ENCODE measurements at places on chromosomes 2 and 18.

DNA sequence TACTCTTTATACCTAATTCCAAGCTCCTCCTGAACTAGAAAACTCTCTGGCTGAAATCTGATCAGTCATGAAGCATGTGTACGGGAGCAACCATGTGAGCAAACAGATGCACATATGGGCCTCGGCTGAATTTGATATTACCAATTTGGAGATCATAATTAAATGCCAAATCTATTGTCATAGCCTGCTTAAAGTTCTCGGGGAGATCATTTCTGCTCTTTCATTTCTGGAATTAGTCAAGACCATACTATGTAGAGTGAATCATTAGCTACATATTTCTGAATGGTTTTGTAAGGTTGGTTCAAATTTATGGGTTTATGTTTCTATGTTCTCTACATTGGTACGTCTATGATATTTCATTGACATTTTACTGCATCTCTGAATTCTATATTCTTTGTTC, 205.5 kb downstream of the UBE2E3 start:
- DNase-seq, result no peak

DNA sequence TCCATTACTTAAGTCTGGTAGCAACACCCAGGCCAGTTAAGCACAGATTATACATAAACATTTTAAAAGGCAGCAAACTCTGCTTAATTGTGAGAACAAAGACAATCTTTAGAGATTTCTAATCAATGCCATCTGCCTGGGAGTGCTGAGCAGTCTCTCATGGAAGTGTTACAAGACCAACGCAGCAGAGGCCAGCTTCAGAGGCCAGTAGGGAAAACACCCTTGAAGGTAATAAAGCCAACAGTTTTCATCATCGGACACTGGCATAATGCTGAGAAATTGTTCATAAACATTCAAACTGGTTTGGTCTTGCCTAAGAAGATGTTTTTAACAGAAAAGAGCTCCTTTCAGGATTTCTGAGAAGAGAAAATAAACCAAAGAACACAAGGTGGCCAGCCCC, 35.0 kb downstream of the EPB41L3 start:
- no peak for DNase-seq

DNA sequence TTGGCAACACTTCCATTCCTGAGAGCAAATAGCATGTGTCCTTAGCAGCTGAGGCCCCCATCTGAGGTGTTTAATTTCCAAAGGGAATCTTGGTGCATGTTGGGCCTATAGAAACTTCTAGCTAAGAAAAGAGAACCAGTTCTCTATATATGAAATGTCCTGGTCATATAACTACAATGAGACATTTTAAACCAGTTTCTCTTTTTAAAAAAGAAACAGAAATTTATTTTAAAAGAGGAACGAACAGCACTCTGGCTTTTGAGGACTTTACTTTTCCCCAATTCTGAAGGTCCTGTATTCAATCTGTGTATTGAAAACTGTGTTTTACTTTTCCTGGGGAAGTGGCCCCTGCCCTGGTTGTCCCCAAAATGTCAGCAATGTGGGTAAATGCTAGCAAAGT, 309.5 kb upstream of the STON1 start:
- DNase-seq, result no peak

DNA sequence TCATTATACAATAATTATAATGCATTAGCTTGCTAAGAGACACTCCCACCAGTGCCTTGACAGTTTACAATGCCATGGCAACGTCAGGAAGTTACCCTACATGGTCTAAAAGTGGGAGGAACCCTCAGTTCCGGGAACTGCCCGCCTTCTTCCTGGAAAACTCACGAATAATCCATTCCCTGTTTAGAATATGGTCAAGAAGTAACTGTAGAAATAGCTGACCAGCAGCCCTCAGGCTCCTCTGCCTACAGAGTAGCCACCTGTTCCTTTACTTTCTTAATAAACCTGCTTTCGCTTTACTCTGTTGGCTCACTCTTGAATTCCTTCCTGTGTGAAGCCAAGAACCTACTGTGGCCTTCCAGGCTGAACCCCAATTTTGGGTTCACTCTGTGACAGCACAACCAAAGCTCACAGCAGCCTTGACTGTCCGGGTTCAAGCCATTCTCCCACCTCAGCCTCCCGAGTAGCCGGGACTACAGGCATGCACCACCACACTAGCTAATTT, 20.0 kb upstream of the PTPN2 start:
- no peak for DNase-seq

DNA sequence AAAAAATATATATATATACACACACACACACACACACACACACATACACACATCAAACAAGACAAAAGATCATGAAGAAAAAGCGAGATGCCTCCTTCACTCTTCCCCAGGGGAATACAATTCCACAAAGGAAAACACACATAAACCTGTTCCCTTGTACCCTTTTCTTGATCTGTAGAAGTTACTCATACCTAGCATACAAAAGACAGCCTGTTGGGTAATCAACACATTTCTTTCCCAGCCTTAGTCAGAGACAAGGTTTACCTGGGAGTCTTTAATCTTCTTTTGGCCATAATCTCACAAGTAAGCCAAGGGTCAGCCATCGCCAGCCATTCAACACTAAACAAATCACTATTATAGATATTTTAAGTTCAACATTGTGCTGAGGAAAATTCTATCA, 407.0 kb downstream of the SUCLG1 start:
- DNase-seq, result no peak

DNA sequence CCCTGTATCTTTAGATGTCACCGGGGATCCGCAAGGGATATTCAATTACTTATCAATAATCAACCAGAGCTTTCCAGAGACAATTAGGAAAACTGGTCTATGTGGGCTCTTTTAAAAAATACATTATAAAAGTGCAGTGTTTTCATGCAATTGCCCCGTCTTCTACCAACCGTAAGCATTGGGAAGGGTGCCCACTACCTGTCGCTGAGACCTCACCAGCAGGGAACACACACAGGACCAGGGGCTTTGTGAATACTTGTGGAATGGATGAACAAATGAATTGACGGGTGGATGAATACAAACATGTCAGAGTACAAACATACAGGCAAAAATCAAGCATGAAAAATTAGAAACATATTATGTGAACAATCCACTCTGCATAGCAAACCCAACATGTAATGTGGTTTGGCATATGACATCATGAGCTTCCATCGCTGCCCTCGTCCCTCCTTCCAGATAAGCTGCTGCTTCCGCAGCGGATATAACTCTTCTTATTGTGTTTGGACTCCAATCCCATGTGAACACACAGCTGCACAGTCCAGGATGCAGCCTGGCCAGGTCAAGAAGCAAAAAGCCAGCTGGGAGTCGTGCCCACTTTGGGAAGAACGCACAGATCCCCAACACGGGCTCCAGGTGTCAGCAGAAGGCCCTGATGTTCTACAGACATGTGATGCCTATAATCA, 5.3 kb downstream of the FHL2 start:
- DNase-seq, result no peak

- DNase-seq, result no peak
Measured at GRCh38 chr2:14524041-14524802, 108.3 kb upstream of the LRATD1 start.

GRCh38 chr2:195859513-195859912, 202.5 kb downstream of the SLC39A10 start:
- no peak for DNase-seq

DNA sequence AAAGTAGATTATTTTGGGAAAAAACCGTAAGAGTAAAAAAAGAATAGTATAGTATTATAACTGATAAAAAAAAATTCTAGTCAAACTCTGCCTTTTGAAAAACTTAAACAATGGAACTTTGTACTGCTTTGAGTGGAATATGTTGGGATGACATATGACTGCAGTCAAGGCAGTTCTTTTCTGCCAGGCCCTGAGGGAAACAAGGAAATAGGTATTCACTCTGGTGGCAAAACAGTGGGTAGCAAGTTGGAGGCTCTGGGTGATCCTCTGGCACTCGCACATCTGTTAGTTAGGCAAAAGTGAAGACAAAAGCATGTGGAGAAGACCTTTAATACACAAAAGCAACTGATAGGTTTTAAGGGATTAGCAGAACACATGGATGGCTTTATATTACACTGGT, 102.2 kb downstream of the ARHGEF33 start:
- no peak for DNase-seq

GRCh38 chr18:76963936-76964335, 141.6 kb downstream of the ZNF236 start:
- no peak for DNase-seq

DNA sequence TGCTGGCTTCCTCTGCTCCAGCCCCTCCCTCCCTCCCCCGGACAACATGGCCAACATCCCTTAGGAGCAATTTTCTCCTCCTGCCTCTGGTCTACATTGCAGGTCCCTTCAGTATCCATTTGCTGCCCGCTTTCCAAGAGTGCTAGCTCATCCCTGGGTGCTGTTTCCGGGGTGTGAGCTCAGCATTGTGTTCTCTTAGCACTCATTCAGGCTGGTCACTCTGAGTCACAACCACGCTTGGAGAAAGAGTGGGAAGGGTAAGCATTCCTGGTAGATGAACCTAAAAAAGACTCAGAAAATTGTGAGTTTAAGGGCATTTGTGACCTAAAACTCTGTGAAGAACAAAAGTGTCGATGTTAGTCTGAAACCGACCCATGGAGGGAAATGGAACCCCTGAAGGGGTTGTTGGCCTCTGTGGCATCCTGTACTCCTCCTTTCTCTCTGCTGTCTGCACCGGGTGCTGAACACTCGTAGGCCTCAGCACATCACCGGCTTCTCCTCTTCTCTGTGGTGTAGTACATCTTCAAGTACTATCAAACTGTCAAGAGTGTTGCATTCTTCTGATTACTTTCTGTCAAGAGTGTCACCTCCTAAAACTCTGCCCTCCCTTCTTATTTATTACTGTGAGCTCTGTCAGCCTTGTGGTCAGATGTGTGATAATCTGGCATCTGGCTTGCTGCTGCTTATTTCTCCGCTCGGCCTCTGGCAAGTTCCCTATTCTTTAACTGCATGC, 73.0 kb downstream of the CTNNA2 start:
- DNase-seq, result no peak

- DNase-seq, result no peak
Measured at GRCh38 chr2:72813841-72814240, 12.0 kb downstream of the EXOC6B start.

GRCh38 chr18:27662949-27663348, 477.8 kb upstream of the CHST9 start:
- no peak for DNase-seq

GRCh38 chr18:7619676-7620075, 52.6 kb downstream of the PTPRM start:
- no peak for DNase-seq

- DNase-seq, result no peak
Measured at GRCh38 chr18:52190195-52190594, 149.8 kb upstream of the DCC start.

DNA sequence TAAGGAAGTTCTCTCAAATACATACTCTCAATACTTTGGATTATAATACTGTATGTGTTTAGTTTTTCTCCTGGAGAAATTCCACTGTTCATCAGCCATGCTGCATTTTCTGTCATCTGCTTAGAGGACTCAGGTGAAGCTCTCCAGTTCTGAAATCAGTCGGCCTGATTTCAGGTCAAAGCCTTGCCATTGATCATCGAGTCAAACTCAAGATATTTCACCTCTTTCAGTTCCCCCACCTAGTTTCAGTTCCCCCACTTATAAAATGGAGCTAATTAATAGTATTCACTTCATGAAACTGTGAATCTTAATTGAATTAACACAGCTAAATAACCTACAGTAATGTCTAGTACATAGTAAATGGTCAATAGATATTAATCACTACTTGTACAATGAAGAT, 75.3 kb upstream of the L3MBTL4 start:
- DNase-seq, result no peak

DNA sequence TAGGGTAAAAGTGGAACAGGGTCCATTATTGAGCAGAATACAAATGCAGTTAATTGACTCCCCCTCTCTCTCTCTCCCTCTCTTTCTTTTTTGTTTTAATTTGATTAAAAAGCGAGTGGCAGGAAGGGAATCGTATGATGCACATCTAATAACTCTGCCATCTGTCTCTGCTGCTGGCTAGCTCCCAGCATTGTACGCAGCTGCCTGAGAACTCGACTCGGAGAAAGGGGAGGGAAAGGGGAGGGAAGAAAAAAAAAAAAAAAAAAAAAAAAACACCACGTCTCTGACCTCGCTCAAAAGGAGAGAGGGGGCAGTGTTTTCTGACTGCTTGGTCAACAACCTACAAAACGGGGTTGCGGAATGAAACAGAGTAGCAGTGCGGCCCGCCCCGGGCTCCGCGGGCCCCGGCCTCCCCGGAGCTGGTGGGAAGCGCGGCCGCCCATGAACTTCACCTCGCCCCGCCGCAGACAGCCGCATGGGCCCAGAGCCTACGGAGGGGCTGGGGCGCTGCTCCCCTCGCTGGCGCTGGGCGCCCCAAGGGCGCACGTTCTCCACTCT, 265.7 kb downstream of the TCF4 start:
- peak; percentile 37 for DNase-seq

DNA sequence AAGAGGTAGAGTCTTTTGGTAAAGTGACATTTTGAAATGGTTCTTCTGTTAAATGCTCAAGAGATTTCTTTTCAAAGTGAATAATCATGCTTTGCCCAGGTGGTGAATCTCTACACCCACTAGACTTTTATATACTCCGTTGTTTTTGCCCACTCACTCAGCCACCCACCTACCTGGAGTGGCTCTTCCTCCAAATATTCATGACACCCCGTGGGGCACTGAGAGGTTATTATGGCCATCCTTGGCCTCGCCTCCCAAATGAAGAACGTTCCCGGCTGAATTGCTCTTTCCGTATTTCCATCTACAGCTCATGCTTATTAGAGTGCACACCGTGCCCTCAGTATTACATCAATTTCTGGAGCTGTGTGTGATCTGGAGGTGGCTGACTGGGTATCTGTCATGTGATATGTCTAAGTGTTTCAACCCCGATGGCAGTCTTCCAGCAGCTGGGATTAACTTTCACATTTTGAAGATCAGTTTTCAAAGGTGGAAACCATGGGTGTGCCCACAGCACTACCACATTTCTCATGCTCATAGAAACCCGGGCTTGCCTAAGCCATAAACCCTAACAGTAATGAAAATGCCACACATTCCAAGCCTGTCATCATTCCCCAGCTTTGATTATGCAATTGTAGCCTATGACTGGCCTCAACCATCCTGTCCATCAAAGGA, 406.6 kb upstream of the MMADHC start:
- peak; percentile 3 for DNase-seq

DNA sequence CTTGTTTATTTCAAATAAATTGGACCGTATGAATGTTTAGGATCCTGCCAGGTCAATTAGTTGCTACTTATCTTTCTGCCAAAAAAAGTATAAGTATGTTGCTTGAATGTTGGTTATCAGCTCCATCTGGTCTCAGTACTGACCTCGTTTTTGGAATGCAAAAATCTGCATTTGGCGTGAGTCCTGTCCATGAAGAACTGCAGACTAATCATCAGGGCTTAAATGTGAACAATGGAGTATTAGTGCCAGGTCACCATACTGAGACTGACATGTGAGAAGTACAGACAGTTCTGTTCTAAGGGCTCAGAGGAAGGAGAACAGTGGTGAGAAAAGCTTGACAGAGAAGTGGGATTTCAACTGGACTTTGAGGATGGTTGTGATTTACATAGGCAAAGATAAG, 393.1 kb upstream of the SLC14A2 start:
- no peak for DNase-seq

DNA sequence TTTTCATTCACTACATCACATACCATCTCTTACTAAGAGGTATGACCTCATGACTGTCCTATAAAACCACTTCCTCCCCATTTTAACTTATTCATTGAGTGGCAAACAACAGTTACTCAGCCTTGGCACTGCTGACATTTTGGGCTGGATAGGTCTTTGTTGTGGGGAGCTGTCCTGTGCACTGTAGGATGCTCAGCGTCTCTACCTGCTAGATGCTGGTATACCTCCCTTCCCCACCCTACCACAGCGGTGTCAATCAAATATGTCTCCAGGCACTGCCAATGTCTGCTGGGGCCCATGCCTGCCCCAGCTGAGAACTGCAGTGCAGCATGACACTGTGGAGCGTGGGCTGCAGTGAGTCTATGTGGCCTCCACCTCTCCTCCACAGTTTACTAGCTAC, 76.3 kb upstream of the MGAT4A start:
- DNase-seq, result no peak

Data from NCI-H187 treated with DMSO at 0.1 percent for 48 hours (cell line).